ENCODE measurements at places on chromosomes 2 and 18. TPM values are rescaled to one million over a fixed set of nuclear protein-coding genes. Genes with fewer than 3 reads are reported as not detected.
A peak's percentile ranks its signal among the peaks of the same experiment; 100 is the strongest.

DNA sequence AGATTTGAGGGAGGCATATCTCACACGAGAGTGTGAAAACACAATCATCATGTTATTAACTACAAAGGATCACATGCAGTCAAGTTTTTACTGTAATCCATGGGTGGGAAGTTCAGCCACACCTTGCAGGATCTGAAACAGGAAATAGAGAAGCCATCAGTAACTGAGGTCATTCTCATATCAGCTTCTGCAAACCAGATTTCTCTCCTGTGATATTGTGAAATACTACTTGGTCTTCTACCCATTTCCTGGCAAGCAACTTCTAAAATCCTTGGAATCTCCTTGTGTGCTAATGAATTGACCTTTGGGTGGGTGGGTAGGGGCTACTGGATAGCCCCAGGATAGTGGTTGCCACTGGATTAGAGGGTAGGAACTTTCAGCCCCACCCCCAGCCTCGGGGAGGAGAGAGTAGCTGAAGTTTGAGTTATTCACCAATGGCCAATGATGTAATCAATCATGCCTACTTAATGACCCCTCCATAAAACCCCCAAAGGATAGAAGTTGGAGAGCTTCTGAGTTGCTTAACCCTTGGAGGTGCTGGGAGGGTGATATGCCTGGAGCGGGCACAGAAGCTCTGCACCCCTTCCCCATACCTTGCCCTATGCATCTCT, 25.6 kb upstream of the TGIF1 start:
- peak; percentile 16 for DNase-seq

- DNase-seq, result no peak
Measured at GRCh38 chr2:53208815-53209214, 558.8 kb upstream of the CHAC2 start.

LHCGR gene
- total RNA-seq, result not detected

DNA sequence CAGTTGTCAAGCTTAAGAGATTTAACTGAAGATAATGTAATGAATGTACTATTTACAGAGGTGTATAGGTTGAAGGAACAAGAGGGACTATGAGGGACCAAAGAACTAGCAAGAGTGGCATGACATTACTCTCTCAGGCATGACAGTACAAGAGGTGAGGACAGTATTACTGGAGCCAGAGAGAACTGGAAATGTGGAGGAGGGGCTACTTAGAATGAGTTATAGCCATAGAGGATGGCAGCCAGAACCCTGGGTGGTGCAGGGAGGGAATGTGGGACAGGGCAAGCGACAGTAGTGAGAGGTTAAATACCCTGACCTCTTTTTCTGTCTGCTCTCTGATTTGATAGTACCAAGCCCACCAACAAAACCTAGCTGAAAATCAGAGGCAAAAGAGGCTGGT, 122.6 kb upstream of the UGP2 start:
- no peak for DNase-seq

GRCh38 chr2:52697690-52698089, 1069.9 kb upstream of the CHAC2 start:
- no peak for DNase-seq

GRCh38 chr18:13483316-13484270, 242.8 kb downstream of the FAM210A start:
- no peak for DNase-seq

INO80C gene
- 2.9 TPM for total RNA-seq

CAPN13 gene
- not detected for total RNA-seq

POU3F3 gene
- total RNA-seq, result not detected

UGT1A9 gene
- total RNA-seq, result not detected

Measured in fibroblast of the aortic adventitia (primary cell).